Stimulated activated CD4-positive, alpha-beta T cell treated with anti-CD3 and anti-CD28 coated beads, Interleukin-2, amount 100 ng/mL, for 4 hours (primary cell): ENCODE measurements at places on chromosomes 2 and 18.

- peak; percentile 15 for DNase-seq
These were observed 14.5 kb upstream of the ZBTB14 start for GRCh38 chr18:5309888-5310470.

DNA sequence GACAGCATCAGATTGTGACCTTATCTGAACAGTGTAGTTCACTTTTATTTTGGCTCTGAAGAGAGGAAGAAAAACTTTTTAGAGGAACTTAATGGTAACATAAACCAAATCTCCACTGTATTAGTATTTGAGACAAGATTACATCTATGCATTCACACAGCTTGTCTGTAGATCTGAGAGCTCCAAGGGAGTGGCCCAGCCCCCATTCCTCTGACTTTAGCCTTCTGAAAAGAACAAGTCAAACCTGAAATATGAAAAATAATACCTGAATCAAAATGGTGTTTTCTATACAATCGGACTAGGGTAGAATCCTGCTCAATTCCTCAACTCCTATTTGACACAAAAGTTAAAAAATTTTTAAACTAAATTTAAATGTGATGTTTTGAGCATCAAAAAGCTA lies 23.1 kb downstream of the STARD7 start:
- no peak for DNase-seq

GRCh38 chr2:24785671-24786321 lies 7.4 kb downstream of the PTRHD1 start:
- no peak for DNase-seq

DNA sequence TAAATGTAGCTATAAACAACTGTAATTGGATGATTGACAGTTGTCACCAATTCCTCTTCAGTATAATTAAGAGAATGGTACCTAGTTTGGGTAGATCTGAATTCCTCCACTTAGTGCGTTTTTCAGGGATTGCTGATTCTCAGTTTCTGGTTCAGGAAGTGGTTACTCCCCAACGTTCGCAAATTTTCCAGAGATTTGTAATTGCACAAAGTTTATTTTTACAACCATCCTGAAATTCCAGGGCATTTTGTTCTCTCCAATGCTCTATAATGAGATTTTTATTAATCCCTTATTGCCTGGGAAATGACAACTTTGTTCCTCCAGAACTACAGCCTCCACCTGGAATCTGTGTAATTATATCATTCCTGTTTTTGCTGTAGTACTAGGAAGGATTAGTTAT lies 710.6 kb upstream of the ZEB2 start:
- DNase-seq: no peak

DNA sequence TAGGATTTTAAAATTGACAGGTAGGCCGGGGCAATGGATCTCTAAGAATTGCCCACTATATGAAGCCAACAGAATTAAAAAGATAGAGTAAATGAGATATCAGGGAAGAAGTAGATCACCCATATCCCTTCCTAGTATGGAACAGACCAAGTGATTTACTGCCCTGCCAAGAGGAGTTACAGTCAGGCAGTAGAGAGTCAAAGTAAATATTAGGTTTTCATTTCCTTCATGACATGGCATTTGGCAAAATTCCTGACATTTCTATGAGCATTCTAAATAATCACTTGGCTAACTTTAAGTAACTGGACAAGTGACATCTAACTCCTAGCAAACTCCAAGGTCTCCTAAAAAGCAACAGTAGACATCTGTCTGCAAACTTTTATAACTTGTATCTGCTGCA lies 33.5 kb downstream of the GALNT5 start:
- no peak for DNase-seq

DNA sequence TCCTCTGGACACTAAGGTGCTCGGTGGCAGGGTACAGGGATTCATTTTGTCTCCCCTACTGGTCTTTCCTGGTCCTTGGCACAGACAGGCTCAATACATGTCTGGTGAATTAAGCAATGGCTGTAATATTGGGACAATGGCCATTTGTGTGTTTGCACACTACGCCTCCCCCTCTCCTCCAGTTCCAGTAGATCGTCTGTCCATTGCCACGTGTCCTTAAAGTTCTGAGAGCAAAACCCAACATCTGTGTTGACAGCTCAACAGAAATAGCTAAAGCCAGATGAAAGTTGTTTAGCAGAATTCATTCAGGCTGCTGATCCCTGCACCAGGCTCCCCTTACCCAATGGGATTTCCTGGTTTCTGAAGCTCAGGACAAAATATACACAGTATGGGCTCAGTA lies 9.0 kb upstream of the FABP1 start:
- no peak for DNase-seq

DNA sequence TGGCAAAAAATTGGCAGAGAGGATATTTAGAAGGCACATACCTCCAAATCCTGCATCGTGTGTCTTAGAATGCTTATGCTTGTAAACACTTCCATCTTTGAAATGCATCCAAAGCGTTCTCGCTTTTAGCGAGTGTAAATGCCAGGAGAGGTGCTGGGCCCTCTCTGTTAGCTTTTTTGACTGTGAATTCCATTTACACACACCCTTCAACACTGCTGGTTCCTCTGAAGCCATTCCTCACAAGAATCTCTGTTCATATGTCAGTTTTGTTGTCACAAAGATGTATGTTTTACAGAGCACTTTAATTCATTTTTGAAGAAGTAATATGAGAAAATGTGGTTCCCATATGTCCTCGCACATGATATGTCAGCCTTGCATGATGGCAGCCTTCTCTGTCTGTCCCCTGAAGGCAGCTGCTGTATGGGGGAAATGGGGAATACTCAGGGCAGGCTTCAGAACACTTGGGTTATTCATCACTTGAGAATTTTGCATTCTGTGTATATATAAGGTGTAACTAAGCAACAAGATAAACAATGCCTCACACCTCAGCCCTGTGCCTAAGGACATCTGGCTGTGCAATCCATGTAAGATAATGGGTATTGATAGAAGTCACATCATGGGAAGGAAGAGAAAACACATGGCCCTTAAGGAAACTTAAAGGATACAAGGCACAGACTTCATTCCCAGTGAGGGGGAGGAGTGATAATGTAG lies 52.3 kb downstream of the RAB27B start:
- no peak for DNase-seq
